SIG-M5 (cell line): ENCODE measurements at places on chromosomes 16 and 17.

GRCh38 chr17:81099888-81100287 is 64.9 kb downstream of the BAIAP2 start:
- no peak for DNase-seq

GRCh38 chr16:6618874-6619273 is 713.8 kb upstream of the RBFOX1 start:
- no peak for DNase-seq

DNA sequence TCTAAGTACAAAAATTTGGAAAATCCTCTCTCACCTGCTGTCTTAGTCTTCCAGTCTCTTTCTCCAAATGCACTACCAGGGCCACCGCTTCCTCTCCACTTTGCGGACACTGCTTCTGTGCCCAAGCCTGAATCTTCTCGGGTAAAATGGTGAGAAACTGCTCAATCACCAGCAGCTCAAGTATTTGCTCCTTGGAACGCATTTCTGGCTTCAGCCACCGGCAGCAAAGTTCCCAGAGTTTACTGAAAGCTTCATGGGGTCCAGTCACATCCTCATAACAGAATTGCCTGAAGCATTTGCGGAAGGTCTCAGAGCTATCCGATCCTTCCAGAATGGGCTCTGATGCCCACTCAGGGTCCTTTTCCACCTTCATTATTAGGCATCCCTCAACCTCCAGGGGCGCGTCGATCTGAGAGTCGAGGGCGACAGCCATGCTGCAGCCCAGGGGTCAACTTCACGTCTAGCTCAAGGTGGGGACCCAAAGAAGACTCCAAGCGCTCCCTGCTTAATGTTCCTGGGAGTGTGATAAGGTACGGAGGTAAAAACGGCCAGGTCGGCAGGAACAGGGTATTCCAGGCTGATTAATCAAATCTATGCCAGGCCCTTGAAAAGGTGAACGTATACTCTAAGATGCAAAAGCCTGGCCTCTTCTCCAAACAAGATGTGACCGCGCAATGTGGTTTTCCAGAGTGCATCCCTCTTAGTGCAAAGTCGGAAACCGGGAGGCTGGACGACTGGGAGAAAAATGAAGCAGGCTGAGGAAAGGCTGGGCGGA is 763 bp downstream of the ZKSCAN2 start:
- DNase-seq: no peak

DNA sequence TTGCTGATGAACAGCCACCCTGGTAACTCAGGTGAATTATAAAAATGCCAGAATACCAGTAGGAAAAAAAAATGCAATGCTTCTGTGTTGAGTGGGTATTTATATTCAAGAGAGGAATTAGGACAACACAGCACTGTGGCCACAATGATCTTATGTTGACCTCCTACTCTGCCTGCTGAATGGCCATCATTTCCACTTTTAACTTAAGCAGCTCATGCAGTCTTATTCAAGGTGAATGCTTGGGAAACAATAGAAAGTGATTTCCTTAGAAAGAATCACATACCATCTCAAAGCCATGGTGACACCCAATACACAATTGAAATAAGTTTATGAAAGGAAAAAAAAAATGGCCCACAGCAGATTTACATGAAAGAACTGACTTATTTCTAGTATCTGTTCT is 224.0 kb downstream of the CDH8 start:
- no peak for DNase-seq

DNA sequence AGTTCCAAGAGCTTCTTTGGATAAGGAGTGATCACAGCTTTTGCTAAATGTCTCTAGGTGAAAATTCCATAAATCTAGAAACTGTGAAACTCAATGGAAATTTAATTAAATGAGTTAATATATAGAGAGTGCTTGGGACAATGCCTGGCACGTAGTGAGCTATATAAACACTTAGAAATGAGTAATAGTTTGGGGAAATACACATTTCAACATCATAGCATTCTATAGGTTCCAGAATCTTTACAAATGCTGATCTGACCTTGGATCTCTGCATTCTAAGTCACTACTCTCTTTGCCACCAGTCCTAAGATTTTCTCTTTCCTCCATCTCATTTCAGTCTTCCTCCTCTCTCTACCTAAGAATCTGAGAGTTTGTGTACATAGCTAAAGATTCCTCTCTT is 175.6 kb downstream of the SOX9 start:
- no peak for DNase-seq

DNA sequence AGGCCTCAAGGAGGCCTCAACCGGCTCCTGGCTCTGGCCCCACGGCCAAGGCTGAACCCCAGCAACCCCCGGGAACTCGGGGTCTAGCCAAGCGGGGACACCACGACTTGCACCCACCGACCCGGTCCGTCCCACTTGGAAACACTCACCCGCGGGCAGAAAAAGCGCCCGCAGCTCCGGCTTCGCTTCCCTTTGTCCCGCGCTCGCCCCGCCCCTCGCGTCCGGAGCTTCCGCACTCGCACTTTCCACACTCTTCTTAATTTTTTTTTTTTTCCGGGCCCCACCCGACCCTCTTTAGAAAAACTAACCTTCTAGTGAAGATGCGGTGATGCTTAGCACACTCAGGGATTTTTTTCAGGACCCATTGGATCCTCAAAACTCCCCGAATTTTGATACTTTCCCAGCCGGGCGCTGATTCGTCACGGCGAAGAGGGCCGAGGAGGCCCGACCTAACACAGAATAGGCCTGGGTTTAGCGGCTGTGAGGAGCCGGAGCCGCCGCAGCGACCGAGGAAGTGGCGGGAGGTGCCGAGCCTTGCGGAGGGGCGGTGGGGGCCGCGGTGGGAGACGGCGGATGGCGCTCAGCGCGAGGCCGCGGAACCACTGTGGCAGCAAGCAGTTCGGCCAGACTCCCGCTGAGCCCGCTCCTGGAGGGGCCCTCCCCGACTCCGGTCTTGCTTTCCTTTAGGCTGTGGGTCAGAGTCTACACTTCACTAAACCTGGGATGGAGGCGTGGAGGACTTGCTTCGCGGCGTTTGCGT is at the start of gene SMARCE1:
Gene SMARCE1, minus strand, starts transcription at position 195 of the 760 bp plus-strand sequence. CDS start 2,016 bp downstream, outside the sequence.
- no peak for DNase-seq

DNA sequence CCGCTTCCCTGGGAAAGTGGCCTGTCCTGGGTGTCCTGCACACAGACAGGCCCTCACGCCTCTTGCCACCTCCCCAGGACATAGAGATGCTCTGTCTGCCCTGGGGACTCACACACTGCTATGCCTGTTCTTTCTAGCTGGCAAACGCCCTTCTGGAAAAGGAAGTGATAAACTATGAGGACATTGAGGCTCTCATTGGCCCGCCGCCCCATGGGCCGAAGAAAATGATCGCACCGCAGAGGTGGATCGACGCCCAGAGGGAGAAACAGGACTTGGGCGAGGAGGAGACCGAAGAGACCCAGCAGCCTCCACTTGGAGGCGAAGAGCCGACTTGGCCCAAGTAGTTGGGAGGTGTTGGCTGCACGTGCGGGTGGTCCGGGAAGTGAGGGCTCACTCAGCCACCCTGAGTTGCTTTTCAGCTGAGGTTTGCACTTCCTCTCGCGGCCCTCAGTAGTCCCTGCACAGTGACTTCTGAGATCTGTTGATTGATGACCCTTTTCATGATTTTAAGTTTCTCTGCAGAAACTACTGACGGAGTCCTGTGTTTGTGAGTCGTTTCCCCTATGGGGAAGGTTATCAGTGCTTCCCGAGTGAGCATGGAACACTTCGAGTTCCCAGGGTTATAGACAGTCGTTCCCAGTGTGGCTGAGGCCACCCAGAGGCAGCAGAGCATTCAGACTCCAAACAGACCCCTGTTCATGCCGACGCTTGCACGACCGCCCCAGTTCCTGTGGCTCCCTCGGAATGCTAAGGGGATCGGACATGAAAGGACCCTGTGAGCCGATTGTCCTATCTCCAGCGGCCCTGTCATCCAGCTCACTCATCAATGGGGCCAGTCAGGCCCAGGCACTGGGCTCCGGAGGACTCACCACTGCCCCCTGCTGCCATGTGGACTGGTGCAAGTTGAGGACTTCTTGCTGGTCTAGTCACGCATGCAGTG is 3.5 kb upstream of the RPL13 start:
- DNase-seq: no peak

- DNase-seq: no peak
These were observed 485 bp downstream of the DYNLL2 start for GRCh38 chr17:58083491-58084316.

GRCh38 chr16:50252082-50252611 is 14.2 kb upstream of the ADCY7 start:
- DNase-seq: no peak

GRCh38 chr16:4536391-4537106 is 2.0 kb downstream of the CDIP1 start:
- DNase-seq: no peak

DNA sequence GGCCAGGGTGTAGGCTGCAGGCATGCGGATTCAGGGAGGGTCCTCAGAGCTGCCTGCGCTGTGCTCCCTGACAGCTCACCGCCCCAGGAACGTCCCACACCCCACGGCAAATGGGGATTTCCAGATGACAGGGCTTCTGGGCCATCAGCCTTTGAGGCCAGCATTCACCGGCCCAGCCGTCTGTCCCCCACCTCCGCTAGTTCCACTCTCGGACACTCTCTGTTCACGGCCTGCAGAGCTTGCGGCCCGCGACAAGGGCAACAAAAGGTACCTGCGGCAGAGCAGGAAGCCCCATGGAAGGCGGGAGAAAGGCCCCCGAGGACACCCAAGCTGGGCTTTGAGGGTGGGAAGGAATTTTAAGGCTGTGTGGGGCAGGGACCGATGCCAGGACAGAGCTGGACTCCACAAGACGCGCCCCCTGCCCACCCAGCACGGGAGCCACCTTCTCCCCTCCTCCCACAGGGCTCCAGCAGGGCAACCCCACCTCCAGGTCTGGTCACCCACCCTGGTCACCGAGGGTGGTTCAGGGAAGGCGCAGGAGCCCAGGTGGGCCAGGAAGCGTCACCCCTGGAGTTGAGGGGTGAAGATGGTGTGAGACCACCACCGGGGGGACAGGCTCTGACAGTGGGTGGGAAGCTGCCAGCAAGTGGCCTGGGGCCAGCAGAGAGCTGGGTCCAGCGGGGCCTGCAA is 5.6 kb upstream of the CYBA start:
- DNase-seq: no peak

DNA sequence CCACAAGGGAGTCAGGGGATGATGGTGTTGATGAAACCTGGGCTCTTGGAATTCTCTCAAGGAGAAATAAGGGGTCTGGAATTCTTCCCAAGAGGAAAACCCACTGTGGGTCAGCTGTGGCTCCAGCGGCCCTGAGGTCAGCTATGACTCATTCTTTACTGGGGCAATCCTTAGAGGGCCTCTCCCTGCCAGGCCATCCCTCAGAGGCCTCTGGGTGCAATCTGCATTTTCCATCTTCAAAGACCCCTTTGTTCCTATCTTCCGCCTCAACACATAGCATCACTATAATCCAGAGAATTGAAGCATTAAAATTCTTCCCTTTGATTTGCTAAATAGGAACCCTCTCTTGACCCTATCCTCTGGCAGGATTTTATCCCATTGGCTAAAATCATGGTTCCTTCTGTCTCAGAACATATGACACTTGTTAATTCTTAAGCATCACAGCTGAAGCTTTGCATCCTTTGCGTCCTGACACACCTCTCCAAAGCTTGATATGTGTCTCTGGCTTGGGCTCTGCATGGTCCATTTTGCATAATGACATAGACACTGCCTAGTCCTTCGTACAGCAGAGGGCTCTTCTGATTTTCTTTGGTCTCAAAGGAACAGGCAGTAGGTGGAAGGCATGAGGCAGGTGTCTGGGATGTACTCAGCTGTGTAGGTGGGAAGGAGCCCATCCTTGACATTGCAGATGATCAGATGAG is 4.4 kb upstream of the KRT37 start:
- DNase-seq: no peak

DNA sequence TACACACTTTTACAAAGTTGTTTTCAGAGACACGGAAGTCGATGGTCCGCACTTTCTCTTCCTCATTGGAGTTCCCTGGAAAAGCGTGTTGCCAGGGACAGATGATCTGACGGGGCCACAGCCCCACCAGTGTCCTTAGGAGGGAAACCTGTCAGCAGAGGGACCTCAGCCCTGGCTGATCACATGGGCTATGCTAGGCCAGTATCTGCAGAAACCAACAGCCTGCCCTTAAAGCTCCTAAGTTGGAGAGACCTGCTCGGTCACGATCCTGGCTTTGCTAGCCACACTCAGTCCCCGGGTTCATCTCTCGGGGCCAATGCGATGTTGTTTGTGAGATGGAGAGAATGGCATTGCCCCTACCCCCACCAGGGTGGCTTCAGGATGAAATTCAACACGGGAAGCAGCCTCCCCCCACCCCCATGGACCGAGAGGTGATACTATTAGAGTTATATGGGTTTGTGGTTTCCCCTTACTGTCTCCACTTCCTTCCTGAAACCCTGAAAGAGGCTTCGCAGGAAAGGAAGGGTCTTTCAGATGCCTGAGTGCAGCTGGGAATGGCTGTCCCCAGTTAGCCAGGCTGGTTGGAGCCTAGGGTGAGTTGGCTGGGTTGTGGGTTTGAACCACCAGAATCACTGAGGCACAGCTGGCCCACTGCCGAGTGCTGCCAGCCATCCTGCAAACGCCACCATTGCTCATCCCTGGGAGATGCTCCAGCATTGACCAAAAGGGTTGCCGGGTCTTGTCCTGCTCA is 16.6 kb downstream of the RMI2 start:
- no peak for DNase-seq

- DNase-seq: no peak
These were observed 7.7 kb upstream of the ACTG1 start for GRCh38 chr17:81520021-81520901.

DNA sequence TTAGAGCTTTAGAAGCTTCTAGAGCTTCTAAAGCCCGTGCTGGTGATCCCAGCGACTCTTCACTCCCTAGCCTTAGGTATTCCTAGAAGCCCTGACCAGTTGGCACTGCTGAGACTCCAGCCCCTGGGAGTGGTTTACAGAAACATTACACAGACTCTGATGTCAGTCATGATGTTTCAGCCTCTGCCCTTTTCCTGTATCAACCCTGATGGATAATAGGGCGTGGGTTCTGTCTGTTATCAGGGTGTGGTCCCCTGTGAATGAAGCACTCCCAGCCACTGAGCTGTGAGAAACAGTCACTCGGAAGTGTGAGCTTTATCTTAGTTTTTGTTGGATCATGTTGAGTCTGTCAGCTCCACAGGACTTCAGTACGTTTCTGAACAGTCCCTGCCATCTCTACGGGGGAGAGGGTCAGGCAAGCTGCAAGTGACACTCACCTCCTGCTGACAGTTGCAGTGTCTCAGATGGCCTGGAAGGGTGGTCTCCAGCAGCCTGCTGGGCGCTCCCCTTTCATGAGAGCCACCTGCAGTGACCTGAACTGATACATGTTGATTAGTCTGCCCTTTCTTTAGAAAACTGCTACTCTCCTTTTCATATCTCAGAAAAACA is 12.8 kb downstream of the GOSR2 start:
- DNase-seq: no peak

- DNase-seq: no peak
These were observed 1.2 kb downstream of the NXN start for GRCh38 chr17:978103-979093.
